ENCODE measurements at places on chromosomes 12 and 14. TPM values are rescaled to one million over a fixed set of nuclear protein-coding genes. Genes with fewer than 3 reads are reported as not detected.

APEX1 gene
- 168 TPM for total RNA-seq

RASSF8 gene
- 7.6 TPM for total RNA-seq

MYH6 gene
- not detected for total RNA-seq

SLCO1B1 gene
- total RNA-seq = not detected

Measured in airway epithelial cell (primary cell).